Activated naive CD4-positive, alpha-beta T cell (primary cell): ENCODE measurements at places on chromosomes 3 and 15.

DNA sequence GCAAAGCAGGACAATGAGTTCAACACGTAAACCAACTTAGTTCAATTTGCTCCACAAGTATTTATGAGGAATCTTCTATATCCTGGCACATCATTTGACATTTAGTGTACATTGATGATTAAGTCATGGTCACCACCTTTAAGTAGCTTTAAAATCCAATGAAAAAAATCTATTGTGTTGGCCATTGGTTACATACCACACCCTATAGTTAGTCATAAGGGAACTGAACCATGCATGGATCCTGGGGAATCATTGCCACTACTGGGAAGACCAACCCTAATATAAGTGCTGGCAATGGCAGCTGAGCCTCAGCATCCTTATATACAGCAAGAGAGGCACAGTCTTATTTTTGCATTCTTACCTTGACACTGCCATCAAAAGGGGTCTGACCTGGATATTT is 502.5 kb downstream of the MECOM start:
- no peak for DNase-seq

- DNase-seq = no peak
These were observed 31.9 kb upstream of the BFSP2 start for GRCh38 chr3:133367956-133368355.

- no peak for DNase-seq
These were observed at the start of gene PAQR5 for GRCh38 chr15:69298697-69299441. TSS of gene PAQR5 (plus strand) at chr15:69298912. CDS start at chr15:69360081, 61,169 bp downstream.

- DNase-seq = no peak
These were observed 1.4 kb downstream of the CSK start for GRCh38 chr15:74783072-74783807.

GRCh38 chr15:99201408-99202175 is 47.8 kb downstream of the TTC23 start:
- DNase-seq = no peak

DNA sequence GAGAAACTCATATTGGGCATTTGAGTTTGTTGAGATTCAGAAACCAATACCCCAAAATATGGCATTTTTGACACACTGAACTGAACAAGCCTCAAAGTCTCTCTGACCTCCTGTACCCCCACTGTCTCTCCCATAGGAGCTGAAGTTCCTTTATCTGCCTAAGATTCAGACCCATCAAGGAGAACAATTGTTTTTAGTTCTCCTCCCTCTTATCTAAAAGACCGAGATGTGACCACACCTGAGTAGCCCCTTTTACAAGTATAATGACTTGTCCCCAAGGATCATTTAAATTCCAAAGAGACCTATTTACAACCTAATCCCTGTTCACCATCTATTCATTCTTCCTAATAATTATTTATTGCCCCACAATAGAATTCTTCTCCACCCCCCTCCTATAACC is 122.1 kb upstream of the PLAAT1 start:
- DNase-seq = no peak

- DNase-seq = no peak
These were observed 369.8 kb downstream of the TBC1D5 start for GRCh38 chr3:17372362-17373210.

GRCh38 chr3:13009132-13009945 is 63.9 kb downstream of the IQSEC1 start:
- DNase-seq = peak; percentile 30
